ENCODE measurements at places on chromosomes 1 and 21.

- peak; percentile 13 for DNase-seq
Measured at GRCh38 chr1:5745800-5746610, 246.2 kb downstream of the NPHP4 start.

GRCh38 chr1:213742992-213743391, 244.8 kb upstream of the PROX1 start:
- no peak for DNase-seq

DNA sequence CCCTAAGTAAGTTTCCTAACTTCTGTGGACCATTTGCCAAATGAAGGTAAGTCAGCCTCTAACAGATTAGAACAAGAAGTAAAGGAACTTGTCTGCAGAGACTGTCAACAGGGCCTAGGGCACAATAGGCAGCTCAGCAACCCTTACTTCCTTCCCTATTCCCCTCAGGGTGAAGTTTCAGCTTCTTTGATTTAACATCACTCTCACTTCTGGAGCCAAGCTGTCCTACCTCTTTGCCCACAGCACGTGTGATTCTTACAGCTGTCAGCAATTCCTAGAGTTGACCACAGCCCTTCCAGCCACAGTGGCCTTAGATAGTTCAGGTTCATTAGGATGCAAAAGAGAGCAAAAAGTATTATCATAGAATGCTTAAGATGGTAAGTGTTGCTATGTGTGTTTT, 7.6 kb upstream of the EIF4G3 start:
- DNase-seq: no peak

DNA sequence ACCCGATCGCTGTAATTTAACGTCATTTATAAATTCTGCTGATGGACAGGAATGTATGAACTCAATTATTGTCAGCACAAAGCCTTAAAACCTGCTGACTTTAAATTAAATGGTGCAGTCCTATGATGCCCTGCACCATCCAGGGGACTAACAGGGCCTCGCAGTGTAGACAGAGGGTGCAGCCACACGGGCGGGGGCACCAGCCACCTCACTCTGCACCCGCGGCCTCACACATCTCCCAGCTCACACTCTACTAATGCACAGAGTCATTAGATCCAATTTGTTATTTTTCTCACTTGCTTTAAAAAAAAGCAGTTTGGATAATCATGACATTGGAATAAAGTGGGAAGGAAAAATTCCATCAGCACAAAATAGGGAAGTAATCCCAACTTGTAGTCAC, 49.7 kb downstream of the PROX1 start:
- no peak for DNase-seq

DNA sequence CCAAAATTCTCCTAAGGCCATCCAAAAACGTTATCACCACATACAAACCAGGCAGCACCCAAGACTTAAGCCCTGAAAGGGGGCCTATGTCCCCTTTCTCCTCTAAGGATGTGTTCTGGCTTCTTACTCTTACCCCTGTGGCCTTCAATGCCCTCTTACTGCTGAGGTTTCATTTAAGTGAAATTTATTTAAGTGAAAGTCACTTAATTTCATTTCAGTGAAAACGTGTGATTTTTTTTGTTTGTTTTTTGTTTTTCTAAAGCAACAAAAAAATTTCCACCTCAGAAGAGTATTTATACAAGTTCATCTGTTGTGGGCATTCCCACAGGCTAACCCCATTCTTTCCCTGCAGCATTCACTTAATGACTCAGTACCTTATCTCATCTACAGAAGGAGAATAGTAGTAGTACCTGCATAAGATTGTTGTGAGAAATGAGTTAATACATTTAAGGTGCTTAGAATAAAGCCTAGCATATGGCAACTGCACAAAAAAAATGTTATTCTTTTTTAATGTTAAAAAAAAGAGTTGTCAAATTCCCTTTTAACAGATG, 220.6 kb downstream of the CHRM3 start:
- no peak for DNase-seq

DNA sequence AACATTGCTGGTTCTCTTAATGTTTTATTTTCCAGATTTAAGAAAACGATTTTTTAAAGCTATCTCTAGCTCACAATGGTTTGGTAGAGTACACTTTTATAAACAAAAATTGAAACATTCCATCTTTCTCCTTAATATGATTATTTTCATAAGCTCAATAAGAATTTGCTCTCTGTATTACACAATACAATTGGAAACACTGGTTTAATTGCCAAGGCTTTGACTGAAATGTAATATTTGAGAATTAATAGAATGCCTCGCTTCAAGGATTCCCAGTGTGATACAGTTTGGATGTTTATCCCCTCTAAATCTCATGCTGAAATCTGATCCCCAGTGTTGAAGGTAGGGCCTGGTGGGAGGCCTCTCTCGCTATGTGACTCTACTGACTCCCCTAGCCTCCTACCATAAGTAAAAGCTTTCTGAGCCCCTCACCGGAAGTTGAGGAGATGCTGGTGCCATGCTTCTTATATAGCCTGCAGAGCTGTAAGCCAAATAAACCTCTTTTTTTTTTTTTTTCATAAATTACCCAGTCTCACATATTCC, 67.4 kb downstream of the DDAH1 start:
- DNase-seq: peak; percentile 28

DNA sequence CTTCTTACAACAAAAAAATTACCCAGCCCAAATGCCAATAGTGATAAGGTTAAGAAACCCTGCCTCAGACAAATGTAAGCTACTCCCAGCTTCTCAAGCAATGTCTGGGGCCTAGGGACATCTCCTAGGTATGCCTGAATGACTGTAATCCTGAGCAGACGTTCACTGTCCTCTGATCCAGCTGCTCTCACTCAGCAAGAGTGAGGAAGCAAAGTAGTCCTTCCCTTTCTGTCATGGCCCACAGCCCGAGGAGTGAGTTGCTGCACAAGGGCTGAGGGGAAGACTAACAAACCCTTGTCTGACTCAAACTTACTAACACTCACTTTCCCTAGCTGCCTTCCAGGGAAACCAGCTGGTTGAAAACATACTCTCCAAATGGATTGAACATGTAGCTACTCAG, 124.9 kb upstream of the TNFSF4 start:
- peak; percentile 89 for DNase-seq

DNA sequence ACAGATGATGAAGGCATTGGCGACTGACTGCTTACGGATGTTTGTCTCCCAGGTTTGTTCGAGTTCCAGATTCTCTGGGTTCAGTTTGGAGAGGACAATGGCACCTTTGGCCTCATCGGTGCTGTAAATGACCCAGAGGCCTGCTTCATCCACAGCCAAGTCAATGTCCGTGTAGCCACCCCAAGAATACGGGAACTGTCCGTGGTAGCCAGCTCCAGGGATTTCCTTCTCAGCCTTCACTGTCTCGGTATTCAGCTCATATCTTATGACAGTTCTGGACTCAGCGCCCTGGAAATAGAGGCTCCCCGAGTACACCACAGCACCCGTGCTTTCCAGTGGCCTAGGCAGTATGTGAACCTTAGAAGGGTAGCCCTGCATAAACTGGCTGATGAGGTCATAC, 14.1 kb downstream of the MYOCOS start:
- DNase-seq: no peak

- DNase-seq: no peak
Measured at GRCh38 chr1:168991667-168992475, 114.6 kb upstream of the ATP1B1 start.

- DNase-seq: no peak
Measured at GRCh38 chr1:214980921-214981320, 101.6 kb upstream of the KCNK2 start.

- DNase-seq: no peak
Measured at GRCh38 chr1:97366984-97367383, 553.9 kb downstream of the DPYD start.

- peak; percentile 77 for DNase-seq
Measured at GRCh38 chr1:117886101-117886795, 43.2 kb downstream of the GDAP2 start.

- DNase-seq: no peak
Measured at GRCh38 chr21:16145052-16145451, 415.3 kb downstream of the USP25 start.

- no peak for DNase-seq
Measured at GRCh38 chr1:112386731-112387346, 9.2 kb upstream of the CTTNBP2NL start.

DNA sequence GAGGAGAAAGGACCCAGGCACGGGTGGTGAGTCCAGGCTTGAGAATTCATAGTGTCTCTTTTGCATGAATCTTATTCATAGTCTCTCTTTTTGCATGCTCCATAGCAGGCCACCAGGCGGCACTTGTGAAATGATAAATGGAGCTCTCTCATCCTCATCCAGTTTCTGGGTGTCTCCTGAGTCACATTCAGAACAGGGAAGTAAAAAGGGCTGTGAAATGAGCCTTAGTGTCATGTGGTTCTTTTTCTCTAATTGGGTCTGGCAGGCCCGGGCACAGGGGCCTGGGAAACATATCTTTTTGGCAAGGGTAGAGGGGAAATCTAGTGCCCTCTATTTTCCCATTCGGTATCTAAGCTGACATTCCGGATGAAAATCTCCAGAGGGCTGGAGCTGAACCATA, 19.1 kb upstream of the NCF2 start:
- peak; percentile 81 for DNase-seq
